LNCaP clone FGC (cell line): ENCODE measurements at places on chromosomes 3 and 15.

DNA sequence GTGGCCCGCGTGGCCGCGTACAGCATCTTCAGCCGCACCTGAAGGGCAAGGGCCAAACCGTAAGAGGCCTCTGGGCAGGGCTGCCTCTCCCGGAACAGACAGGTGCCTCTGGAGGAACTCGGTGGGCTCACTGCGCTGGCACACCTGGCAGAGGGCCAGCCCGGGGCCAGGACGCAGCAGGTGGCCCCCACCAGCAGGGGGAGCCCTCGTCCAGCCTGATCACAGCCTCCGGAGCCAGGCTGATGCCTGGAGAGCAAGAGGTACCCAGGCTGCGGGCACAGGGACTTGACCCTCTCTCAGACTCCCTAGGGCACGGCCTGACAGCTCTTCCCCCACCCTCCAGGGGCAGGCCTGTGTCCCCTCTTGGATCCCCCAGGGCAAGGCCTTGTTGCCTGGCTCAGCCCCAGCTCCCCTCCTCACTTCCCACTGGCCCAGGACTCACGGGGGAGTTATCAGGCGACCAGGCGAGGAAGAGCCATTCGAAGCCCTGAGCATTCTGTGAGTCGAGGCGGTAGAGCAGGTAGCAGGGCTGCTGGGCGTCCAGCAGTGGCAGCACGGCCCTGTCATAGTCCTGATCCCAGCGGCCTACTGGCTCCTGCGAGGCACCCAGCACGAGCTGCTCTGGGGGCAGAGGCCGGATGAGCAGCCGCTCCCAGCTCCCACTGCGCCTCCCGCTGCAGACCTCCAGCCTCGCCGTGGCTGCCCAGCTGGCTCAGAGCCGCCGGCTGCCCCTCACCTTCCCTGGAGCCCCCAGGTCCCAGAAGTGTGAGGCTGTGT, 6.2 kb upstream of the TLR9 start:
- DNase-seq: no peak

GRCh38 chr15:69748131-69748530, 295.5 kb downstream of the RPLP1 start:
- DNase-seq: no peak

DNA sequence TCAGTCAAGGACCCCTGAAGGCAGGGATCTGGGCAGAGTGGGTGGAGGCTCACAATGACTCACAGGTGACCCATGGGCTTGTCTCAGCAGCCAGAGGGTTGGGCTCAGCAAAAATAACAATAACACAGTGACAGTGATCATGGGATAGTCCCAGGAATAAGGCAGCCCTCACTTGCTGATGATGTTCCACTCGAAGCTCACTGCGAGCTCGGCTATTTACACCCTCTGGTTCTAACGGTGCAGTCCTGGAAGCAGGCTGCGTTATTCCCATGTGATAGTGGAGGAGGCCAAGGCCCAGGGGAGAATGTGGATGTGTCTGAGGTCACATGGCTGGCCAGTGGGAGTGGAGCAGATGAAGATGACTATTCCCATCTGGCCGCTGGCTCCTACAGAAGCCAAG, 16.2 kb downstream of the CCDC33 start:
- DNase-seq: no peak

DNA sequence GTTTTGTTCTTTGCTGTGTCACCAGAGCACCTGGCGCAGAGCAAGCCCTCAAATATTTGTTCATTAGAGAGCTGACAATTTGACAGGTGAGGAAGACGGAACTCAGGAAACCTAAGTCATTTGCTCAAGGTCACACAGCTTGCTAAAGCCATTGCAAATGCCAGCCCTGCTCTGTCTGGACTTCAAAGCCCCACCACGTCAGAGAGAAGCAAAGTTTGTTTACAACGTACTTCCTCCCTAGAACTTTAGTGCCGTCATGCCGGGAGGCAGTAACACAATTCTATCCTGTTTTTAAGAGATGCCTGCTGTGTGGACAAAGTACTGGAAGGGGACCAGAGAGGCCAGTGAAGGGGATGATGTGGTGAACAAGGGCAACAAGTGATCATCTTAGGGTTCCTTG, 216.6 kb upstream of the PRICKLE2 start:
- peak; percentile 22 for DNase-seq

DNA sequence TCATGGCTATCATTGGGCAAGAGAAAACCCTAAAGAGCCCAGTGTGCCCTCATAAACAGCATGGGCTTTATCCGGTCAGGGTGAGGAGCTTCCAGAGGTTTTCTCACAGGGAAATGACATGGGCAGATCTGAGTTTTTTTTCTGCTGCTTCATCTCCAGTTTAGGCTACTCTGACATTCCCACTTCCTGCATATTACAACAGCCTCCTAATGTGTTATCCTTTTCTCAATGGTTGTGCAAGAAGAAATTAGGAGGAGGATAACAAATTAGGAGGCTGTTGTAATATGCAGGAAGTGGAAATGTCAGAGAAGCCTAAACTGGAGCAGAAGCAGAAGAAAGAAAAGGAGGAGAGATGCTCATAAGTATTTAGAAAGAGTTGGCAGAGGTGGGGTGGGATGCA, 175.6 kb downstream of the MTHFS start:
- no peak for DNase-seq

- DNase-seq: no peak
These were observed 76.0 kb downstream of the ETFA start for GRCh38 chr15:76235186-76235826.

DNA sequence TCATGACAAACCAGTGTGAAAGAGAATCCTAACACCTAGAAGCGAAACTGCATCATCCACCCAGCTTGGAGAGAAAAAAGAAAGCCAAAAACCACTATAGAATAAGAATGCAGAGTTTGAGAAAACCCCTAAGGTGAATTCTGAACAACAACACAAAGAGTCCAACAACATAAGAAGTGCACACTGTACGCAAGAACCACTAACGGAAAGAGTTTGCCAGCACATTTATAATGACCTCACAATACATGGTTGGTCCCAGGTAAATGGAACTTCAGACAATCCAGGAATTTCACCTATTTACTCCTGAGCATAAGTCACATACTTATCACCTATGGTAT, 128.3 kb upstream of the BHLHE40 start:
- no peak for DNase-seq

- DNase-seq: no peak
These were observed 817.6 kb upstream of the CFAP20DC start for GRCh38 chr3:59867185-59868002.
